ENCODE measurements at places on chromosomes 12 and 14.
A peak's percentile ranks its signal among the peaks of the same experiment; 100 is the strongest.

DNA sequence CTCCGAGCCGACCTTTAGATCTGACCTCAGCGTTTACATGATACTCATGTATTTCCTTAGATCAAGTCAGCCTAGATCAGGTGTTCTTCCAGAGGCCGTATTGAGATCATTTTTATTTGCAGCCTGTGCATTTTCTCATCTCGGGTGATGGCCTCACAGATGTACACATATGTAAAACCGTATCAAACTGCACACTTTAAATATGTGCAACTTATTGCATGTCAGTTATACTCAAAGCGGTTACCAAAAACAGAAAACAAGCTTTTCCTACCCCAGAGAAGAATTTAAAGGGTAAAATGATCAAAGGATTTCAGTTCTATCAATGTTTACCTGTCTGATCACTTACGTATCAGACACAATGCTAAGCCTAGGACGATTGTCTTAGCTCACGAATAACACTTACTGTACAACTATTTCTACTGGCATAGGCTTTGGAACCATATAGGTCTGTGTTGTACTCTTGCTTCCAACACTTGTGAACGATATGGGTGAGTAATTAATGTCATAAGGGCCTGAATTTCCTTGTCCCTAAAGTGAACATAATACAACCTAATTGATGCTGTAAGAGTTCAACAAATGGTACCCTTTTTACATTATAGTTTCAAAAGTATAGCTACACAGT is 628 bp upstream of the LLPH start:
- DNase-seq = no peak

DNA sequence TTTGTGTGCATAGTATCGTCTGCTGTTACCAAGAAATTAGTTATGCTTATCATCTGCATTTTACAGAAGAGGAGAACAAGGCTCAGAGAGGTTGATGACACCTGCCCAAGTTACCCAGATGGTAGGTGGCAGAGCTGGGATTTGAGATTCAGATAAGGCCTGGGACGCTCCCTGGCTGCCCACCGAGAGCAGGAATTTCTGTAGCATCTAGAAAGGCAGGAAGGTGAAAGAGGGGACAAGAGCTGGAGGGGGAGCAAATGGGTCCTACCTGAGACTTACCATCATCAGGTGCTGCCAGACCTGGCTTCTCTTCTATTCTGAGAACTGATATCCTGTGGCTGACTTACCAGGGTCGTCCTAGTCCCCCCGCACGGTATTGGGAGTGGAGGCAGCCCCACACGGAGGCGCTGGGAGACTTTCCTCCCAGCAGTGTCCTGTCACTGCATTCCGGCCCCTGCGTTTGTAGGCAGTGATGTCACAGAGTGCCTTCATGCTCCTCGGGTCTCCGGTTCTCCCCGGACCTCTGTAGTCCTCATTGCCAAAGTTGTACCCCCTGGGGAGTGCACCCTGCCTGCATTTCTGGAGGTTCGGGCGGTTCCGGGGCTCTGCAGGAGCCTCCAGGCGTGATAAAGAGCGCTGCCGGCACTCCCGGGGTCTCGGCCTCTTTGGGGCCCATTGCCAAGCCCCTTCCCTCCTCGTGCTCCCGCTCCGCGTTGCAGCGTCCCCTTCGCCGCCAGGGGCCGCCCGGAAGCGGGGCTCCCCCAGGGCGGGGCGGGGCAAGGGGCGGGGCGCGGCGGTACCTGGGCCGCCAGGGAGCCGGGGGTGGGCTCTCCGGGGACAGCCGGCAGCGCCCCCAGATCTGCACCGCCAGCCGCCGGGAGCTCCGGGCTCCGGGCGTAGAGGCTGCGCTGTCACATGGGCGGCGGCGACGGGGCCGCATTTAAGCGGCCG is at the start of gene CABP1:
Gene CABP1 (plus strand): TSS at position 856 of the 951 bp plus-strand sequence. CDS start 60 bp downstream, at position 916.
- DNase-seq = no peak

GRCh38 chr14:105163040-105163742 is 5.4 kb downstream of the JAG2 start:
- DNase-seq = no peak

DNA sequence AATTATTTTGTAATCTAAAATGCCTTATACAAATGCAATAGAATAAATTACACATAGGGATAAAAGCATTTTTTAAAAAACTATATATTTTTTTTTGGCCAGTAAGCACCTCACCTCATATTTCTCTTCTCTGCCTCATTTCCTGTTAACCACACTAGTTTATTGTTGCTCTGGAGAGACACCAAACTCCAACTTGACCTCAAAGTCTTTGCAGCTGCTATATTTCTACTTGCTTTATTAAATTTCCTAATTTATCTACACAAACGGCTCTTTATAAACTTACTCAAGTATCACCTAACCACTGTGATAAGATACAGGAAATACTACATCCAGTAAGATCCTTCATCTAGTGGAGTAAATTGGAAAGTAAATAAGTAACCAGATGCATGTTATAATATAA is 622.3 kb downstream of the C12orf50 start:
- DNase-seq = no peak

GRCh38 chr12:46266869-46267574 is 1.8 kb downstream of the SLC38A1 start:
- DNase-seq = peak; percentile 69

GRCh38 chr14:71416392-71416791 is 509.1 kb downstream of the PCNX1 start:
- no peak for DNase-seq

DNA sequence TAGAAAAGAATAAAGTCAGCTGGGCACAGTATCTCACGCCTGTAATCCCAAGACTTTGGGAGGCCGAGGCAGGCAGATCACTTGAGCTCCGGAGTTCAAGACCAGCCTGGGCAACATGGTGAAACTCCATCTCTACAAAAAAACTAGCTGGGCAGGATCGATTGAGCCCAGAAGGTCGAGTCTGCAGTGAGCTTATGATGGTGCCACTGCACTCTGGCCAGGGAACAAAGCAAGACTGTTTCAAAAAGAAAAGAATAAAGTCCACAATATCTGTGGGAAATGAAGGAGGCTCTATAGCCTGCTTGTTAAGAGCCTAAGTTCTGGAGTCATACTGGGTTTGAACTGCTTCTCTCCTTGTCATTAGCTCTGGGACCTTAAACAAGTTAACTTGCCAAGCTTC is 7.9 kb downstream of the MAPK1IP1L start:
- DNase-seq = no peak

DNA sequence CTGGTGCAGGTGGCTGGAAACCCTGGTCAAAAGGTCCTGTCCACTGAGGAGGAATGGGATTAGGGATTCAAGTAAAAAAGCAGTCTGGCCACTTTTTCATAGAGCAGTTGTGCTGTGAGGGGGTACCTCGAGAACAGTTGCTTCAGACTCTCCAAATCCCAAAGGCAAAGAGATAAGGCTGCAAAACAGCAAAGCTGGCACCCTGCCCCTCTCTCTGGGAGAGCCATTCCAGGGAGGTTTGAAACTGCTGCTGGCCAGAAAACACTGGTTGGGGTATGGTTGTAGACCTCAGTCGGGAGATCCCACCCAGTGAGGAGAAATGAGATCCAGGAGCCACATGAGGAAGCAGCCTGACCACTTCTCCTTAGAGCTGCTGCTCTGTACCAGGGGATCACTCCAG is 137.3 kb downstream of the CEP83 start:
- no peak for DNase-seq

GRCh38 chr12:39872425-39872824 is 233.5 kb downstream of the SLC2A13 start:
- no peak for DNase-seq

DNA sequence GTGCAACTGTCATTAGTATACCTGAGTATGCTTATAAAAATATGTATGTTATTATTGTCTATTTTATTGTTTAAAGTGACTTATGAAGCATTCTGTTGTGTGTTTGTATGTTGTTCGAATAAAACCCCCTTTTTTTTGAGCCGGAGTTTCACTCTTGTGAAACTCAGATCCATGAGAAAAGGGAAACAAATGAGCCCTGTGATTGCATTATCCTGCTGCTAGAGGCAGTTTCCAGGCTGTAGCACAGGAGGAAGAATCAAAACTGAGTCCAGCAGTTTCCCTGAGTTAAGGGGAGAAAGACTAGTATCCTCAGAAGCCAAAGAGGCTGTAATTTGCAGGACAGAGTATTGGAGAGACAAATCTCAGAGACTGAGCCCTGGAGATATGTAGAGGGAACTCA is 12.5 kb downstream of the SGPP1 start:
- DNase-seq = no peak

GRCh38 chr14:41423503-41423902 is 183.2 kb upstream of the LRFN5 start:
- DNase-seq = no peak

DNA sequence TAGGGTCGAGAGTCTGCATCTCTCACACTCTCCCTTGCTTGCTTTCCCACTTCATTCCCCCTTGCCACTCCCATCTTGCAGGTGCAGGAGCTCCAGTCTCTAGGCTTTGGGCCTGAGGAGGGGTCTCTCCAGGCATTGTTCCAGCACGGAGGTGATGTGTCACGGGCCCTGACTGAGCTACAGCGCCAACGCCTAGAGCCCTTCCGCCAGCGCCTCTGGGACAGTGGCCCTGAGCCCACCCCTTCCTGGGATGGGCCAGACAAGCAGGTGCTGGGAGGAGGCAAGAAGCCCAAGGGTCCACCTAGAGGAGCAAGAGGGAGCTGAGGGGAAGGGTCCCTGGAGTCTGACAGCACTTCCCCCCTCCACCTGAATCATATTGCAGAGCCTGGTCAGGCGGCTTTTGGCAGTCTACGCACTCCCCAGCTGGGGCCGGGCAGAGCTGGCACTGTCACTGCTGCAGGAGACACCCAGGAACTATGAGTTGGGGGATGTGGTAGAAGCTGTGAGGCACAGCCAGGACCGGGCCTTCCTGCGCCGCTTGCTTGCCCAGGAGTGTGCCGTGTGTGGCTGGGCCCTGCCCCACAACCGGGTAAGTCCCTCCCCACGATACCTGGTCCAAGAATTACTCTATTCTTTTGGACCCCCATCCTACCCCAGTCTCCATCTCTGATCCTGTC is 4.2 kb downstream of the RNF31 start:
- no peak for DNase-seq

GRCh38 chr12:81147292-81147919 is 69.5 kb downstream of the ACSS3 start:
- DNase-seq = no peak

DNA sequence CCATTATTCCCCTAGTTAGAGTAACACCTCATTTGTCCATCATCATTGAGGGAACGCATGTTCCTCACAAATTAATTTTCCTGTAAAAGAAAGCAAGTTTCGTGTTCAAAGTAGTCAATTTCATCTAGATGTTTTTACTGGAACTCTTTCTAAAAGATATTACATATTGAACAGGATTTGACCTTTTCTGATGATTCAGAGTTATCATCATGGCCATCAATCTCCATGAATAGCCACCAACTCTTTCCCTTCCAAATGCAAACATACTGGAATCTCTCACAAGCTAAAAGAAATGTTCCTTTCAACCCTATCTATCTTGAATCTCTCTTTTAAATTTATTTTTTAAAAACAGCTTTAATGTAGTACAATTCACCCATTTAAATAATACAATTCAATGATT is 263.1 kb upstream of the FAR2 start:
- DNase-seq = no peak

DNA sequence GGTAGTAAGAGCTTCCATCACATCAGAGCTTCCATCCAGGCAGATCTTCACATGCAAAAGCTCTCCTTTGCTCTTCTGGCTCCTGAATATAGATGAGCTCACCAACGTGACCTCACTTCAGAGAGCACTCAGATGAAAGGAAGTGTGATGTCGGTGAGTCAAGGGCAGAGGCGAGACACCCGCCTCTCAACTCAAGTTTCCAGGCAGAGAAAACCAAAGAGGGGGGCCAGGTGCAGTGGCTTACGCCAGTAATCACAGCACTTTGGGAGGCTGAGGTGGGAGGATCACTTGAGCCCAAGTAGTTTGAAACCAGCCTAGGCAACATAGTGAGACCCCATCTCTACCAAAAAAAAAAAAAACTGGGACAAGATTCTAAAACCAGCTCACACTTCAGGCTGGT is 126.9 kb downstream of the DUSP6 start:
- no peak for DNase-seq

DNA sequence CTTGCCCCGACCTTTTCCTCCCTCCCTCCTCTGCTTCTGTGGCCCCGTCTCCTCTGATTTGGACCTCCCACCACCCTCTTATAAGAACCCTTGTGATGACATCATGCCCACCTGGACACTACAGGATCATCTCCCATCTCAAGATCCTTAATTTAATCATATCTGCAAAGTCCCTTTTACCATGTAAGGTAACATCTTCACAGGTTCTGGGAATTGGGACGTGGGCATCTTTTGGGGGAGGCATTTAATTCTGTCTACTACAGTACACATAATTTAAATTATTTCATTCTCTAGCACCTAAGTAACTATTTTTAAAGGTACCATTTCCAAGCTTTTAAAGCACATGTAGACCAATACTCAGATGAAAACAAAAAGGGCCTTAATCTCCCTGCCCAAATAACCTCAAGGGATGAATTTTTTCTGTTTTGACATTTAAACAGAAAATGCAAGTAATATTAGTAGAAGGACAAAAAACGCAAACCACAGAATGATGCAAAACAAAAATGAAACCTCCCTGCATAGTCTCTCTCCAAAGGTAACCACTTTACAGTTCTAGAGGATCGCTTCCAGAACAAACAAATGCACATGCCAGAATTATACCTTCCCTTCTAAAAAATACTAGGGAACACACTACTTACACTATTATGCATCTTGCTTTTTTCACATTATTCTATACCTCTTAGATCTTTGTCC is 222.1 kb downstream of the AACS start:
- DNase-seq = no peak

DNA sequence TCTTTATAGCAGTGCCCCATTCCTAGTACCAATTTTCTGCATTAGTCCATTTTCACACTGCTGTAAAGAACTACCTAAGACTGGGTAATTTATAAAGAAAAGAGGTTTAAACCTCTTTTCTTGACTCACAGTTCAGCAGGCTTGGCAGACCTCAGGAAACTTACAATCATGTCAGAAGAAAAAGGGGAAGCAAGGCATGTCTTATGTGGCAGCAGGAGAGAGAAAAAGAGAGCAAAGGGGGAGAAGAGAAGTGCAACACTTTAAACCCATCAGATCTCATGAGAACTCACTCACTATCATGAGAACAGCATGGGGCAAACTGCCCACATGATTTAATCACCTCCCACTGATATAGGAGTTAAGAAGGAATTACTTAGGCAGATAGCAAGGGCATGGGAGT is 101.6 kb upstream of the PLEKHG7 start:
- no peak for DNase-seq

- peak; percentile 51 for DNase-seq
These were observed 436 bp downstream of the VPS33A start for GRCh38 chr12:122265886-122266229.

- no peak for DNase-seq
These were observed 254.3 kb downstream of the MSRB3 start for GRCh38 chr12:65532764-65533163.

DNA sequence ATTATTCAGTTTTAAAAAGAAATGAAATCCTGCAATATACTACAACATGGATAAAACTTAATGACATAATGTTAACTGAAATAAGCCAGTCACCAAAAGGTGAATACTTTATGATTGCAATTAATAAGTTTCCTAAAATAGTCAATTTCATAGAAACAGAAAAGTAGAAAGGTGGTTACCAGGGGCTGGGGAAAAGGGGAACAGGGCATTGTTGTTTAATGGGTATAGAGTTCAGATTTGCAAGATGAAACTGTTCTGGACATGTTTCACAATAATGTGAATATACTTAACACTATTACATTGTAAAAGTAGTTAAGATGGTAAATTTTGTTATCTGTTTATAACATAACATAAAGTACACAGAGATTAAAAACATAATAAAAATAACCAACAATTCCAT is 550.9 kb downstream of the CCER1 start:
- DNase-seq = no peak
